Testis (tissue), 5 donors: ENCODE measurements at places on chromosomes 6 and 20. TPM values are rescaled to one million over a fixed set of nuclear protein-coding genes. Genes with fewer than 3 reads are reported as not detected.

The ETV7 gene
- total RNA-seq, result 0.68 TPM

The GJA10 gene
- not detected for total RNA-seq

The ARG1 gene
- not detected for total RNA-seq

The GNL1 gene
- 72.8 TPM for total RNA-seq

The TNFRSF6B gene
- 30.5 TPM for total RNA-seq

The NFATC2 gene
- 6.5 TPM for total RNA-seq

The SLC35F1 gene
- 1.6 TPM for total RNA-seq
